ENCODE measurements at places on chromosomes 12 and 14.

DNA sequence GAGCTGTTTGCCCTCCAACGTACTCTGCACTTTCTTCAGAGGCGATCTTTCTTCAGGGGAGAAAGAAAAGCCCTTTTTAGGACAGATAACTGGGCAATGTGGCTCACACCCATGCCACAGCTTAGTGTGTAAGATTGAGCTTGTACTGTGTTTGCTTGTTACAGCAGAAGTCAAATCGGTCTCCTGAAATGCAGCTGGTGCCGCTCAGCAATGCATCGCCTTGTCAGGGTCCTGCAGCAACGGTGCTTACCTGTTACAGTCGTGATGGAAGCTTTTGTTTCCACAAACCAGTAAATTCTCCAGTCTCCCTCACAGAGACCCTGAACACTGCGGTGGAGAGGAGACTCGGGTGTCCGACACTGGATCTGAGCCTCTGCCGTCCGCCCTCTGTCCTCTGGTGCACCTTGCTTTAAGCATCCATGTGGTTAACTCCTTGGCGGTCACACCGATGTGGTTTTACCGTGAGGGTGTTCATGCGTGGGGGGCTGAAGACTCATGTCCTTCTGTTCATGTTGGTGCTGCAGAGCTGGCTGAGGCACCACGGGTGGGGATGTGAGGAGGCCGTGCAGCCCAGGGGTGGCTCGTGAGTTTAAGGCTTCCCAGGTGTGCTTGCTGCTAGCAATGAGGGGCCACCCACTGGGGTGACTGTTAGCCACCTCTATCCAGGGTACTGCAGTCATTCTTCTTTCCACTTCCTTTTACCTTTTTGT is 47.3 kb downstream of the FBXL14 start:
- no peak for DNase-seq

- no peak for DNase-seq
Observed at GRCh38 chr14:76917158-76917596, 91.0 kb downstream of the LRRC74A start.

GRCh38 chr14:99552572-99553216 is 51.3 kb downstream of the CCDC85C start:
- no peak for DNase-seq

DNA sequence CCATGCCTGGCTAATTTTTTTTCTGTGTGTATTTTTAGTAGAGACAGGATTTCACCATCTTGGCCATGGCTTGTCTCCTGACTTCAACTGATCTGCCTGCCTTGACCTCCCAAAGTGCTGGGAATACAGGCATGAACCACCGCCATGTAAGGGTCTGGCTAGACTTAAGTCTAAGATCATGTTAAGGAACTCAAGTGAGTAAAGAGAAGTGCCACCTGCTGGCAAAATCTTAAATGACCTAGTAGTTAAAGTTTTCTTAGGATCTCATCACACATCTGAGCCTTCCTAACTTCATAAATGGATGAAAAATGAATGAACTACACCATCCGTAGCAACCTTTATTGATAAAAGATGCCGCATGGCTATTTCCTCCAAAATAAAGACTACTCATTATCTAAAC is 1.7 kb upstream of the C12orf56 start:
- DNase-seq: no peak

- no peak for DNase-seq
Observed at GRCh38 chr12:29048787-29049186, 100.3 kb upstream of the FAR2 start.

- DNase-seq: no peak
Observed at GRCh38 chr12:41699658-41700057, 445.0 kb downstream of the GXYLT1 start.

GRCh38 chr14:36879558-36879957 is 217.9 kb downstream of the PAX9 start:
- DNase-seq: no peak

- no peak for DNase-seq
Observed at GRCh38 chr14:59343585-59343984, 121.6 kb downstream of the GPR135 start.

- no peak for DNase-seq
Observed at GRCh38 chr12:254039-254438, 8.6 kb downstream of the SLC6A13 start.

- no peak for DNase-seq
Observed at GRCh38 chr14:99287269-99287942, 15.4 kb upstream of the BCL11B start.

DNA sequence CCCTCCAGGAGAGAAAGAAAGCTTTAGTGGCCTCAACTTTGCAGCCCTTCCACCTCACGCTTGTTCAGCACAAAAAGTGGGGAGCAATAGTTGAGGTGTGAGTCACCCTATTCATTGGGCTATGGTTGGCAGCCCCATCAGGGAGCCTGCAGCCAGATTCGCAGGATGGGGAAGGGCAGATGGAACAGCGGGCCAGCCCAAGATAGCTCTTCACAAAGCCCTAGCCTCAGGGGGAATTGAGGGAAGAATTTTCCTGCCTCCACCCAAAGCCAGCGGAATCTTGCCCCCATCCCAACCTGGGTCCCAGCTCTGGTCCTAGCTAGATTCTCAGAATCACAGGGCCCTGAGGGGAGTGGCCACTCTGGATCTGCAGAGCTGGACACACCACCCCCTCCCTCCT is 3.6 kb upstream of the KRT5 start:
- no peak for DNase-seq

- DNase-seq: no peak
Observed at GRCh38 chr14:91897106-91897701, 29.9 kb upstream of the TC2N start.

DNA sequence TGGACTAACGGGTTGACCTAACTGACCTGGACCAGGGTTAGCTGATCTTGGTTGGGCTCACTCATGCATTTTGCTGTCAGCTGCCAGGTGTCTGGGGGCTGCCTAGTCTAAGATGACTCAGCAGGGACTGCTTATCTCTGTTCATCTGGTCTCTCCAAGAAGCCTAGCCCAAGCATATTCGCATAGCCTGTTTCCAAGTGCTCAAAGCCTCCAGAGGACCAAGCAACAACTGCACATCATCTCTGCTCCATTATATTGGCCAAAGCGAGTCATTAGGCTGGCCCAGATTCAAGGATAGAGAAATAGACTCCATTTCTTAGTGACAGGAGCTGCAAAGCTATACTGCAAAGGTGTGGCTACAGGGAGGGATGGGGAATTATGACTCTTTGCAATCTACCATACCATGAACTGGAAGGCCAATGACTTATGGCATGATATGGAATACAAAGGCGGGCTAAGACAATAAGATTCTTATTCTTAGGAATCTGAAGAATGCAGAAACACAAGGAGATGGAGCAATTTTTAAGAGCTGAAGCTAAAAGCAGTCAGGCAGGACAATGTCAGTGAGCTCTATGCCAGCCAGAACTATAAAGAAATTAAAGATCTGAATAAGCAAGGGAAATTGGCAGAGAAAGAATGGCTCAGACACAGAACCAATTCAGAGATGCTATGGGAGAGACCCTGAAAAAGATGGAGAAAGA is 194.6 kb upstream of the FSCB start:
- no peak for DNase-seq

DNA sequence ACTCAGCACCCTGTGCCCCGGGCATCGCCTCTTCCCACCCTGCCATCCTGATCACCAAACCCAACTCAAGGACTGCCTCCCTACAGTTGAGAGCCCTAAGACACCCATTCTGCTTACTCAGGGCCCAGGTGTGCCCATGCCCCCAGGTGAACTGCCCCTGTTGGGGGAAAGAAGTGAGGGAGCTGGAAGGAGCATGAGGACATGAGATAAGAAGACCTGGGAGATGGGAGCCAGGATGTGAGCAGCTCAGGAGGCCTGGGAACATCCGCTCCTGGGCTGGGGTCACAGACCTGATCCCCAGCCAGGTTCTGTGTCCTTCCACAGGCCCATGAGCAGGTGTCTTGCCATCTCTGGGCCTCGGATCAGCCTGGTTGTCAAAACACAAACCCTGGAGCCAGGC is 6.6 kb downstream of the RAPGEF3 start:
- DNase-seq: no peak

DNA sequence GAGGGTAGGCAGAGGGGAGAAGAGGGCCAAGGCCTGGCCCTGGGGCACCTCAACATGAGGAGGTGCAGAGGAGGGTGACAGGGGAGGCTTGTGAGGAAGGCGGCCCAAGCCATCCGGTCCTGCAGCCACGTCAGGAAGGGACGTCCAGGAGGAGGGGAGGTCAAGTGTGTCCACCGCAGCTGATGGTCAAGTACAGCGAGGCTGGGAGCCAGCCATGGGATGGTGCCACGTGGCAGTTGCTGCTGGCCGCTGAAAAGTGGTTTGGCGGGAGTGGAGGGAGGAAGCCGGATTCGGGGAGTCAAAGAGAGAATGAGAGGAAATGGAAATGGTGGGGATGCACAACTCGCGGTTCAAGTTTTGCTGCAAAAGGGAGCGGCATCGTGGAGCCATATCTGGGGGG is 41.2 kb downstream of the PRIMA1 start:
- DNase-seq: no peak

DNA sequence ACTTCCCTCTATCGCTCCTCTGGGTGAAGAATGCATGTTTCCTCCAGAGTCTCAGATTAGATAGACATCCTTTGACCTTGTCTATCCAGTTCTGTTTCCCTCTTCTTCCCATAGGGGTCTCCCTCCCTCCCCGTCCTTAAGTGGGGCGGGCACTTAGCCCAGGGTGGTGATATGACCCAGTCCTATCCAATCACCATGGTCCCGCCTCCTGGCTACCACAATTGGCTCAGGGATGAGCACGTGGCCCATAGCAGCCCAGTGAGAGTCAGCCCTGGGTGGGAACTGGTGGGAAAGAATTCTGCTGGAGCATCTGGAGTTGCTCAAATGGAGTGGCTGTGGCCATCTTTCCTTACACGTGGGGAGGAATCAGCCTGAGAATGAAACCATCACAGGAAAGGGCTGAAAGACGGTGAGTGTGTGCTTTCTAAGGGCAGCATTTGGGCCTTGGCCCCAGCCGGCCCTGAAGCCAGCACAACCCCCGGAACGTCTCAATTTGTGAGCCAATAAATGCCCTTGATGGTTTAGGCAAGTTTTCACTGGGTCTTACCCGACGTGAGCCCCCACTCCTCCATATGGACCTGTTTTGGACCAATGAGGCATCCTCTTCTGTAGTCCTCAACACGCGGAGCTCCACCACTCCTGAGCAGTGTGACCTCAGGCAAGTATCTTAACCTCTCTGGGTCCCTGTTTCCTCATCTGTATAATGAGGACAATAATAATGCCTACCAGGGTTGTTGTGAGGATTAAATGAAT is 14.4 kb upstream of the MLXIP start:
- DNase-seq: no peak

DNA sequence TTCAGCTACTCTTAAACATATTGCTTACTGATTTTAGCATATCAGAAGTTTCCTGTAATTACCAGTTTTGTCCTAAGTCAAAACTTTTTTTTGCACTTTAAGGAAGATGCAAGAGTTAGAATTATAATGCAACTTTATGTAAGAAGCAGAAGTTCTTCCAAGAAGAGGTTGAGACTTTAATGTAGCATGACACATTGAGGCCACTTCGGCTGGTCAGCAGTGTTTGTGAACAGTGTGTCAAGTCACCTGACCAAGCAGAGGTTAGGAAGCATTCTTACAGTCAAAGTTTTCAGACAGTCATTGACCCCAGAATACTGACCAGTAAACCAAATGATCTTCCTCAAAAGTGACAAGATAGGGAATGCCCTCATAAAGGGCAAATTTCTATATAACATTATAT is 15.2 kb downstream of the FGFR1OP2 start:
- DNase-seq: no peak

Data from stimulated activated CD8-positive, alpha-beta memory T cell treated with anti-CD3 and anti-CD28 coated beads, Interleukin-15, amount 100 ng/mL, for 48 hours (primary cell).